ENCODE measurements at places on chromosomes 16 and 17.
A peak's percentile ranks its signal among the peaks of the same experiment; 100 is the strongest.

GRCh38 chr16:24997665-24998064 is 17.5 kb downstream of the ARHGAP17 start:
- no peak for DNase-seq

GRCh38 chr17:79952901-79953300 is 82.8 kb downstream of the TBC1D16 start:
- no peak for DNase-seq

DNA sequence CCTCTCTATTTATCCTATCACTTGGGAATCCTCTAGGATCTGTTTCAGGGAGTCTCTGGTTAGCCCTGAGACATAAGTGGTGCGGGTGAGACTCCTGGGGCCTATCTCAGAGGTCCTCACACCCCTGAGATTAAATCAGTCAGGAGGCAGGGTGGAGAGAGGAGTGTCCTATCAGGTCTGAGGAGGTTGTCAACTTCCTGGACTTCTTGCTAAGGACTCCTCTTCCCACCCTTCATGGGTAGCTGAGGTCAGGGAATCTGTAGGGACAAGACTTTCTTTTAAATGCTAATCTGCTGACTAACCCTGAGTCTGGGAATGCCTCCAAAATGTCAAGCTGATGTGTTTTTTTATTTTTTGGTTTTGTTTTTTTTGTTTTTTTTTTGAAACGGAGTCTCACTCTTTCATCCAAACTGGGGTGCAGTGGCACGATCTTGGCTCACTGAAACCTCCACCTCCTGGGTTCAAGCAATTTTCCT is 6.6 kb upstream of the ARMC5 start:
- no peak for DNase-seq

GRCh38 chr16:2196981-2197511 is 641 bp upstream of the CASKIN1 start:
- DNase-seq = no peak

DNA sequence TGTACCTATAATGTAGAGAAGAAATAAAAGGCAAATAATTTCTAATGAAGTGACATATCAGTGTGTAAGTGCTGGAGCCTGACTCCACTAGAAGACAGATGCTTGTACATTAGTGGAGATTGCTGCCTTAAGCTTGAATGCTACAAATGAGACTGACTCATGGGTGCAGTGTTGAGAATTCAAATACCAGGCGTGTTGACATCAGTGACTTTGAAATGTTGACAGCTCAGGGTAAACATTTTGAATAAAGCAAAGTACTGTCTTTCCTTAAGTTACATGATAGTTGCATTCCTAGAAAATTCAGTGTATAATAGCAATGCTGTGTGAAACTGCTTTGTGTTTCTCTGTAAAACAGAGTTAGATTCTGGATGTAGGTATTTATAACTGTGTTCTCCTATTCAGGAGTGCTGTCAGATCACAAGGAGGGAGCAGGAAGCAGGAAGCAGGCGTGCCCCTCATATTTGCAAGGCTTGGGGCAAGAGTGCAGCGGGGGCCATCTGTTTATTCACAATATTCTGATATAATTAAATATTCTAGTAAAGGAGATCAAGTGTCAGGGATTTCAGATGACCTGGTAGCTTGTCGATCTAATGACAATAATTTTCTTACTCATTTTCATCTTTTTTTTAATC is 119.0 kb downstream of the SPECC1 start:
- no peak for DNase-seq

GRCh38 chr17:72555052-72555451 is 434.2 kb downstream of the SOX9 start:
- no peak for DNase-seq

- DNase-seq = peak; percentile 67
Observed at GRCh38 chr17:64006361-64007088, 8.4 kb downstream of the PRR29 start.
